ENCODE measurements at places on chromosomes 5 and 9.

GRCh38 chr9:20199111-20199510, 410.3 kb upstream of the SLC24A2 start:
- DNase-seq, result no peak

DNA sequence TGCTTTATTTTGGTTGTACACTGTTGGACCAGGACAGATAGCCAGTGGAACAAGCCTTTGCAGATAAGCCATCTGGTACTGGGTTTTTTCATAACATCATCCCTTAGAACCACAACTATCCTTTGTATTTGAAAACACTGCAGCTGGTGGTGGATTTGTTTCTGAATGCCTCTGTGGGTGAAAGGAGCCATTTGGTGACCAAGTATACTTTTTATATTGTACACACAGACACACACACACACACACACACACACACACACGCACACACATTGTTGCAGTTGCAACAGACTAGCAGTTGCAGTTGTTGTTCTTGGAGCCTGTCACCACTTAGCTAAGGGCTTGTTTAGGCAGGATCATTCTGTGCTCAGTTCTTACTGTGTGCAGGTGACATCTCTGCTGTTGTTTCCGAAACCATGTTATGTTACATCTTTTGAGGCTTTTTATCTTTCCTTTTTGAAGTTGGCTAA, 22.9 kb upstream of the CAVIN4 start:
- no peak for DNase-seq

- DNase-seq, result no peak
These were observed 316.5 kb downstream of the BNC2 start for GRCh38 chr9:16553869-16554540.

DNA sequence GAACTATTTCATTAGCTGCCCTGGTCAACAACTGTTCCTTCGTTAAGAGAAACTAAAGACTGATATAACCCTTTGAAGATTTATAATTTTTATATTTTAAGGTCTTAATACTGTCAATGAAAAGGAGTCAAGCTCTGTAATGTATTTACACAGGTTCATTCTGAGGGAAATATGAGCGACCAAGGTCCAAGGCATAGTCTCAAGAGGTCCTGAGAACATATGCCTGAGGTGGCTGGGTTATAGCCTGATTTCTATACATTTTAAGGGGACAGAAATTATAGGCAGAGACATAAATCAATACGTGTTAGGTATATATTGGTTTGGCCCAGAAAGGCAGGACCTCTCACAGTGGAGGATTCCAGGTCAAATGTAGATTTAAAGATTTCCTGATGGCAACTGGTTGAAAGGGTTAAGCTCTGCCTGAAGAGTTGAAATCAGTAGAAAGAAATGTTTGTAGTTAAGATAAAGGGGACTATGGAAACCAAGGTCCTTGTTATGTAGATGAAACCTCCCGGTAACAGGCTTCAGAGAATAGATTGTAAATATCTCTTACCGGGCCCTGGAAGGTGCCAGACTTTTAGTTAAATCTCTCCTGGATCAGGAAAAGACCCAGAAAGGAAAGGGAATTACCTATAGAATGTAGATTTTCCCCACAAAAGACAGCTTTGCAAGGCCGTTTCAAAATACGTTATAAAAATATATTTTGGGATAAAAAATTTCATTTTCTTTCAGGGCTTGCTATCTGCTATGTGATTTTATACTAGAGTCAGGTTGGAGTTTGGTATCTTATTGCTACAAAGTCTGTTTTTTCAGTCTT, 107.3 kb upstream of the PRLR start:
- no peak for DNase-seq

DNA sequence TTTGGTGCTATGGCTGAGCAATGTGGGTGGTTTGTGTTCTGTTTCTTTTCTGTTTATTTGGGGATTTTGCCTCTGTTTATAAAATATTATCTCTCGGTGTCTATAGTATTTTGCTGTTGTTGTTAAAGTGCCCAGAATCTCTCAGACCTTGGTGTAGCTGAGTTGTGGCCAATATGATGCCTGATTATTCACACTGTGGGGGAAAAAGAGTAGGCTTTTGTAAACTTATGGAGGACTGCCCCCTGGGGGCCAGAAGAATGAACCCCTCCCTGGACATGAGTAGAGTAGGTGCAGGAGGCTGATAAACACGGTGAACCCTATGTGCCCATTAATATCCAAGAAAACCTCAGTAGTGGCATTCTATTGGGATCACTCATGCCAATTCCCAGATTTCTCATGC, 49.0 kb upstream of the DPYSL3 start:
- no peak for DNase-seq

DNA sequence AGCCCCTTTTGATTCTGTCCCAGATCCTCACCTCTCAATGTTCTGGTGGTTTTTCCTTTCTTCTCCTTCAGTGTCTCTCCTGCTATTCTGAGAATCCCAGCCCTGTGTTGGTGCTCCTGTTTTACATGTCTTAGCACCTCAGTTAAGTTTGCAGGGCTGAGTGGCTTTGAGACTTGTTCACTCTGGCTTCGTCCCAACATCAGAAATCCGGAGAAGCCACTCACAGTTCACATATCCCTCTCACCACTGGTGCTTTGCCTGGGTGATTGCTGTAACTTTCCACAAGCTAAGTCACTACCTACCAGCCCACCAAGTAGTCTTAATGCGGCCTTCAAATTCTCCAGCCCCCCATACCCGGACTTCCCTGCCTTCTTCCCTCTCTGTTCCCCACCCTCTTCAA, 40.2 kb downstream of the CYFIP2 start:
- DNase-seq, result no peak

GRCh38 chr5:28305891-28306290, 1267.5 kb upstream of the CDH9 start:
- no peak for DNase-seq

DNA sequence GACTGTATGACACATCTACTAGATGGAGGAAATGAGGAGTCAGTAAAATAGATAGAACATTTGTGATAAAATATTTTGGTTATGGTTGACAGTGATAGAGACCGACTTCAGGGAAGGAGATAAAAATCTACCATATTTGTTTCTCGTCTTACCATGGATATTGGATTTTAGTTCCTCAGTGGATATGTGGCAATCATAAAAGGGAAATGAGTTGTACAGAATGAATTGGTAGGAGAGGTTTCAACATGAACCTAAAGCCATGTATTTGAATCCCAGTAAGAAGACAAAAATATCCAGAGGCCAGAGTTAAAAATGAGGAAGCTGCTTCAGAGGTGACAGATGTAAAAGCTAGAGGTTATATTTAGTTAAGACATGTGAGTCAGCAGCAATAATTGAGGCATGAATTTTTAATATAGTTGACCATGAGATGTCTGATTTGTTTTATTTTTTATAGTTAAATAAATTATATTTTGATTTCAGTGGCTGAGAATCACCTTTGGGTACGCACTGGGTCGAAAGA, 480.4 kb upstream of the TUSC1 start:
- DNase-seq, result no peak

- DNase-seq, result no peak
These were observed 248.9 kb downstream of the ADGRV1 start for GRCh38 chr5:90807496-90807895.

DNA sequence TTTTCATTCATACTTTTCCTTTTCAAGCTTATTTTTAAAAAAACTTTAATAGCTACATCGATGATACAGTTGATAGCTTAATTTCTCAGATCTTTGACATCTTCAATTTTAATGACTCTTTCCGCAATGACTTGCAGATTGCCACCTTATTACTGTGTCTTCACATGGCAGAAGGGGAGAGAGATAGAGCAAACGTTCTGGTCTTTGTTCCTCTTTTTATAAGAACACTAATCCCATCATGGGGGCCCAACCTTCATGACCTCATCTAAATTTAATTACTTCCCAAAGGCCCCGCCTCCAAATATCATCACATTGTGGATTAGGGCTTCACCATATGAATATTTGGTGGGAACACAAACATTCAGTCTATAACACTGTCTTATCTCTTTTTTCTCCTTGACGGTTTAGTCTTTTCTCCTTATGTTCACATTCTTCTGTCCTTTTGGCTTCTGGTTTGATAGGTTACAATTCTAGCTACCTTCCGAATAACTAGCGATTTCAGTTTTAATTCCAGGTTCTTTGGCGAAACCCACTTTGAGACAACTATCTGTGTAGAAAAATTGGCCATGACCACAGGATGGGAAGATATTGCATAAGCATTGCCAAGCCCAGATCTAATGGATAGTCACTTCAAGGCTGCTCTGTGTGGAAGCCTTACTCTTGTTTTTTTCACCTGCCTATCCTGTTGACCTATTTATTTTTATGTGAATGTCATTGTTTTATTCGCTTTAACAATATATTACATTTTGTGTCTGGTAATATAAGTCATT, 5.0 kb downstream of the ZNF189 start:
- no peak for DNase-seq

DNA sequence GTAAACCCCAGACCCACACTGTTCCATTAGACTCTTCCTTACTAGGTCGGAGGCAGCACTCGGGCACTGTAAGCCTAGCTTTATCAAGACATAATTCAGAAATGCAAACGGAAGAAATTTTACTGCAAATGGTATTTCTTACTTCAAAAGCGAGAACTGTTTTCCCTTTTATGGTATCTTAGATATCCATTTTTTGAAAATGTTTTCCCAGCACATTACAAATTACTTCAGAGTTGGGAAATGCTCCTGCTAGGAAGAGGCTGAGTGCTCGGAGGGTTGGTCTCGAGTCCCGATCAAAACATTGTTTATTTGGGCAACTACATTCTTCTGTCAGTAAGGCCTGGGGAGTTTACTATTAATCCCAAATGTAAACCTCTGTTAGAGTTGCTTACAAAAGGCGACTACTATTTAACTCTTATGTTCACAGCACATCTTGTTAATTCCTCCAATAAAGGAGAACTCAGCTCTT, 332.9 kb downstream of the CWC27 start:
- no peak for DNase-seq

GRCh38 chr5:157513182-157513581, 53.2 kb downstream of the NIPAL4 start:
- no peak for DNase-seq

DNA sequence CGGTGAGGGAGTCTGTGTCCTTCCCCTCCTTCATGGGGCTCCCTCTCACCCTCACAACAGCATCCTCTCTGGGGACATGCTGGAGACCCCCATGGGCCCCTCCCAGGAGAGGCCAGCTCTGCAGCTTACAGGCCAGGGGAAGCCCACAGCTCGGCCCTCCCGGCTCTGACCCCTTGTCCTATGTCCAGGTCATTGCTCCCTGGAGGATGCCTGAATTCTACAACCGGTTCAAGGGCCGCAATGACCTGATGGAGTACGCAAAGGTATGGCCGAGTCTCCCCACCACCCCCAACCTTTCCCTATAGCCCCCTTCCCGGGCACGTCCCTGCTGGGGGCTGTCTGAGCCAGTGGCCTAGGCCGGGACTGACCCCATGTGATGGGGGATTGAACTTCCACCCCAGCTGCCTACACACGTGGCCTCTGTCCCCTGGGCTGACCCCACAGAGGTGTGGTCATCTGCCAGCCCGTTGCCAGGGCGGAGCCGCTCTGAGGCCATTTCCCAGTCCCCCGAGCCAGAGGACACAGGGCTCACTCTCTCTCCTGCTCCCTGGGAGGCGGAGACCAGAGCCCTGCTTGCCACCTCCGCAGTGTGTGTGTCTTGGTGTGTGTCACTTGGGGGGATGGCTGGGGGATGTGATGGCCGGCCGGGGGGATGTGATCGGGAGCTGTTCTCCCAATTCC, 21.9 kb downstream of the ASS1 start:
- no peak for DNase-seq

DNA sequence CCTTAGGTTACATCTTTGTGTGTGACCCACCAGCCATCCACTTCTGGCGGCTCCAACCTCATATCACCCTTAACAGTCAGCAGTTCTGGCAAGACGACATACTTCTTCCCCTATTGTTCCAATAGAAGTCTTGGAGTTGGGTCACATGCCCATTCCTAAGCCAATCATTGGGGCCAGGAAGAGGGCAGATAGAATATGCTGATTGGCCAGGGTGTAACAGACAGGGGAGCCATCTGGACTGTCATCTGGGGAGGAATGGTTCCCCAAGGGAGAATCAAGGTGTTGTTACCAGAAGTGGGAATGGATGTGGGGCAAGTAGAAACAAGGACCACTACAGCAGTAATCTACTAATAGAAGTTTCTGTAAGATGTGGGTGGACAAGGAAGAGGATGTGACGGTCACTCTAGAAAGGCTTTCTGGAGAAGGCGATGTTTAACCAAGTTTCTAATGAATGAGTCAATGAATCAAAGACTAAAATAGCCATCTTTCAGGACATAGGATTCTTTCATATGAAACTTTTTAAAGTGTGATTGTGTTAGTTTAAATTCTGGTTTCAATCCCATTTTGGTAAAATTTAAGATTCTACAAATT, 200.4 kb downstream of the ARHGAP26 start:
- DNase-seq, result no peak

DNA sequence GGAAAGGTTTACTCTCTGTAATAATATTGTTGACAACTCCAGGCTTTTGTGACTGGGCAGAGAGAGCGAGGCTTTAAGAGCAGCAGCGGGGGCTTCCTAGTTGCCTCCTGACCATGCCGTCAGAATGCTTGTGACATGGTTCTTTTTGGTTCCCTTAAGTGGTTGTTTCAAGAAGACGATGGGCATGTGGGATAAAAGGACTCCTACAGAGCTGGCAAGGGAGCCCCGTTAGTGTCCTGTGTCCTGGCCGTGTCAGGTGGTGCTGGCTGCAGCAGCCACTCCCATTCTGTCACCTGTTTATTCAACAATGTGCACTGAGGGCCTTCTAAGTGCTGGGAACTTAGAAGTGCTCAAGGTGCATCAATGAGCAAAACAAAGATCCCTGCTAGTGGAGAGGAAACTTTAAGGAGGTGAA, 19.7 kb downstream of the LCP2 start:
- no peak for DNase-seq

DNA sequence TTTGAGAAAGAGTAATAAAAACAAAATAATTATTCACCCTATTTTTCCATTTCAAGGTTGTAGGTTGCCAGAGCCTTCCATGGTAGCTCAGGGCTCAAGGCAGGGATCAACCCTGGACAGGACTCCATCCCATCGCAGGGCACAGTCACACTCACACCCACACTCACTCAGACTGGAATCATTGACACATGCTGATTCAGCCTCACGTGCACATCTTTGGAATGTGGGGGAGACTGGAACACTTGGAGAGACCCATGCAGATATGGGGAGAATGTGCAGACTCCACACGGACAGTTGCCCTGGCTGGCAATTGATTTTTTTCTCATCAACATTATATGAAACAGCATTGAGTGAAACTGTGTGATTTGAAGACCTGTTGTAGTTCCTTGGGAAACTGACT, 234.1 kb downstream of the ADGRV1 start:
- DNase-seq, result no peak

- no peak for DNase-seq
These were observed 269.8 kb downstream of the NR3C1 start for GRCh38 chr5:143133721-143134120.
